ENCODE measurements at places on chromosomes 1 and 21.
A peak's percentile ranks its signal among the peaks of the same experiment; 100 is the strongest.

DNA sequence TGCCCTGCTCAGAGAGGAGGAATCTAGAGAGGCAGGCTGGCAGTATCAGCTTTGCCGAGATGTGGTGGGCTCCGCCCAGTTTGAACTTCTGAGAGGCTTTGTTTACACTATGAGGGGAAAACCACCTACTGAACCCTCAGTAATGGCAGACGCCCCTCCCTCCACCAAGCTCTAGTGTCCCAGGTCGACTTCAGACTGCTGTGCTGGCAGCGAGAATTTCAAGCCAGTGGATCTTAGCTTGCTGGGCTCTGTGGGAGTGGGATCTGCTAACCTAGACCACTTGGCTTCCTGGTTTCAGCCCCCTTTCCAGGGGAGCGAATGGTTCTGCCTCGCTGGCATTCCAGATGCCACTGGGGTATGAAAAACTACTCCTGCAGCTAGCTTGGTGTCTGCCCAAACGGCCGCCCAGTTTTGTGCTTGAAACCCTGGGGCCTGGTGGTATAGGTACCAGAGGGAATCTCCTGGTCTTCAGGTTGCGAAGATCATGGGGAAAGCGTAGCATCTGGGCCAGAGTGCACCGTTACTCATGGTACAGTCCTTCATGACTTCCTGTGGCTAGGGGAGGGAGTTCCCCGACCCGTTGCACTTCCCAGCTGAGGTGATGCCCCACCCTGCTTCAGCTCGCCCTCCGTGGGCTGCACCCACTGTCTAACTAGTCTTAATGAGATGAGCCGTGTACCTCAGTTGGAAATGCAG lies 43.6 kb downstream of the C21orf91 start:
- DNase-seq, result no peak

DNA sequence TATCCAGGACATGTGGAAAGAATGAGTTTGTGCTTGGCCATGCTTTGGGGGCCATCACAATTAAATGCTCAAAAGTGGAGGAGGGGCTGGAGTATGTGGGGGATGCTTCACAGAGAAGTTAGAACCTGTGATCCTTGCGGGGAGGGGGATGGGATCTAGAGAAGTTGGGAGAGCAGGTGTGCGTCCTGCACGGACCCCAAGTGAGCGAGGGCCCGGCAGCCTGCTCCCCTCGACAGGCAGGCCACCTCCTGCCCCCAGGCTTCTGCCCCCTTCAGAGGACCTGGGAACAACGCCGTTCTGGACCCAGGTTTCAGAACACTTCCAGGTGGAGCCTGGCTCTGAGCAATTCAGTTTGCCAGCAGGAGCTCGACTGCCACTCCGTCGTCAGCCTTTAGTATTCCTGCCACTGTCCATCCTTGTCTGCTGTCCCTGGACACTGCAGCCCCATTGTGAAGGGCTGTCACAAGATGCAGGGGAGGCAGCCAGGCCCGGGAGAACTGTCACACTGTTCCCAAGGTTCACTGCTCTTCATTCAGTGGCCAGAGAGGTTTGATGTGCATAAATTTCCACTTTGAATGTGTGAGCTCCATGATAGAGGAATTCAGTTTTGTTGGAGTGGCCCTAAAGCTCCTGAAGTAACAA lies 112.2 kb downstream of the DHRS3 start:
- no peak for DNase-seq

DNA sequence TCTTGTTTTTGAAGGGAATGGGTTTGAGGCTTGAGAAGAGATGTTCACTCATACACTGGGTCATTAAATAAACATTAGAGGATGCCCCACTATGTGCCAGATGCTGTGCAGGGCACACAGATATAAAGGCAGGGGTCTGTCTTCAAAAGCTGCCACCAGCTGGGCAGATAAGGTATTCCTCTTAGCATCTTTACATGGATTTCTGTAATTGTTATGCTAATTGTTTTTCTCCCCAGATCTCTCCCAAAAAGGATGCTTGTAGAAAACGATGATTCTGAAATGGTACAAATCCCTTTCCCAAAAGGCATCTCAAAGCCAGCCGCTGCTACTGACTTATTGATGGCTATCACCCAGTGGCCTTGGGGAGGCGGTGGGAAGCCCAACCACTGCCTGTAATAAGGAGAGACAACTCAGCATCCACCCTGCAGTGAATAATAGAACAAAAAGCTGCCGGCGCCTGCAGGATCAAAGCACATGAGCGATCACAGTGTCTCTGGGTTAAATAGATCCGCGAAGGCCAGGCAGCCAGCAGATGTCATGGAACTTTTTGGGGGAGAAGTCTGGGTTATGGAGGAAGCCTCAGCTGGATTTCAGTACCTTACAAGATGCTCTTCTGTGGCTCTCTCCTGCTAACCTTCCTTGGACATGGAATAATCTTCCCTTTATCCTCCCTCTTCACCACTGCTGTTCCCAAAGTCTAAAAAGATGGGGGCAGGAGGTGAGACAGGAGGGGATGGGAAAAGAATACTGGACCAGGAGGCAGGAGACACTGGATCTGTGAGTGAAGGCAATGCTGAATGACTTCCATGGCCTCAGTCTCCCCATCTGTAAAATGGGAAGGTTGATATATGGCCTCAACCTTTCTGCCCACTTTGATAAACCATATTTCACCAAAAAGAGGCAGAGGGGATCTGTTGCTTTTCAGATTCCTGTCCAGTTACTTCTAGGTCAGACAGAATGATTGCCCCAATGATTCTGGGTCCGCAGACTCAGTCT lies 54.8 kb upstream of the CD34 start:
- DNase-seq, result no peak

DNA sequence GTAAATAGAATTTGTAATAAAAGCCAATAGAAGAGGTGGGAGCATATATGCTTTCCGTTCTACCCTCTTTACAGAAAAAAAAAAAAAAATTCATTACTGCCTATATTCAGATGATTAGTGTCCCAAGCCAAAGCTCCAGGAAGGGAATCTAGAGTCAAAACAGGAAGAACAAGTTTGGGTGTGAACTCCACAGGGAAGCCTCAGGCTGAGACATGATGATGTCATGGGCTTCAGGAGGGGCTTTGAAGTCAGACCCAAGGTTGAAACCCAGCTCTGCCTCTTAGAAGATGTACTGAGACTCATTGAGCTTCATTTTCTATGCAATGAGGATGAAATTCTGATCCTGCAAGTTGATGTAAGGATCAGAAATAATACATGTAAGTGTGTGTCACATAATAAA lies 250.0 kb upstream of the ADGRL2 start:
- peak; percentile 7 for DNase-seq

GRCh38 chr1:46618754-46619415 lies 2.3 kb upstream of the MOB3C start:
- no peak for DNase-seq

- no peak for DNase-seq
Measured at GRCh38 chr1:212459656-212460055, 26.9 kb downstream of the NENF start.

DNA sequence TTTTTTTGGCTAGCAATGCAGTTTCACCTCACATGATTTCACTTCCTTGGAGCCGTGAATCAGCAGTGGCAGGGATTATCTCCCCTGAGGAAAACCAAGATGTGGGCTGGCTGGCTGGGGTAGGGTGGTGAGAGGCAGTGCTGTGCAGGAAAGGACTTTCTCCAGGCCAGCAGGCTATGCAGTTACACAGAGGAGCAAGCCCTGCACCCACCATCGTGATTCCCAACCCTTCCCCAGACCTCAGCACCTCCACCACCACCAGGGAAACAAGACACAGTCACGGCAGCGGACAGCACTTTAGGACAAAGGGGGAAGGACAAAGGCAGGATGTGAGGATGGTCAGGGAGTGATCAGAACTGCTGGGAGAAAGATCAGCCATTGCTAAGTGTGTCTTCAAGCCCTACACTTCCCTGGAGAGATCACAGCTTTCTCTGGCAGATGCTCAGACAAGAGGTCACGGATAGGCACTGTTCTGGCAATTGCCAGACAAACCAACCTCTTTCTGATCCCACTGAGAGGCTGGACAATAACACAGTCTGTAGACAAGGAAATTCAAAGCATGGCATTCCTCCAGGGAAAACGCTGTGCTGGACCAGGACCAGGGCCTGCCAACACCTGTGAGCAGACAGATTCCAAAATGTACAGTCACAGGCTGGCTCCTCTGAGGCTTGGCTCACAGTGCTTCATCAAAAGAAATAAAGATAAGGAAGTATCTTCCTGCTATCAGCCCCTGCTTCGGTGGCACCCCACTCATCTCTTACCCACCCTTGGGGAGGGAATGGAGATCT lies 509.4 kb downstream of the SMYD3 start:
- DNase-seq, result no peak

DNA sequence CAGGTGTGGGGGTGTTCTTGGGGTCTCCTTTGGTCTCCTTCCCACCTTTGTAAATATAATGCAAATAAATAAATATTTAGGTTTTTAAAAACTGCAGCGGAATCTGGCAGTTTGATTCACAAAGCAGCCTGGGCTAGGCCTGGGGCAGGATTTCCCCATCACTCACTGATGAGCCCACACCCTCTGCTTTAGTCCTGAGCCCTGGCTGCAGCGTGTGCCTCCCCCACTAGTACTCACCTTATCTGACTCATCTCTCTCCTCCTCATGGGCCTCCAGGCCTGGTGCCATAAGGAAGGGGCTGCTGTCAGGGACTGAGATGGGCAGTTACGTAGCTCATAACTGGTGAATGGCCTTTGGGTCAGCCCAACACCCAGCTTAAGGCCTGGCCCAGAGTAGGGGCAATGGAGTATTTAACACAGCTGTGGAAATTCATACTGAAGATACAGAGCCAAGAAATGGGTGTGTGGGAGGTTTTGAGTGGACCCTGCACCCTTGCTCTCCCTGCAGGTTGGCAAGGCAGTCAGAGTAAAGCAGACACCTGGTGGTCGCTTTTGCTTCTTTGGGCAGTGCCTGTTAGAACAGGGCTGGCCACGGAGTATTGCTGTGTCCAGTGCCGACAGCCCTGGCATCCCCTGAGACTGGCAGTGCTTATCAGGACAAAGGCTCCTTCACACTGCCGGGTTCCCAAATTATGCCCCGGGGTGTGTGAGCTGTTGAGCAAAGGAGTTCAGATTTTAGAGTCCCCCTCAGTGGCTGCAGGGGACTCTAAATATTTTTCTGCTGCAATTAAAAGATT lies 39.7 kb downstream of the AZIN2 start:
- DNase-seq, result no peak

DNA sequence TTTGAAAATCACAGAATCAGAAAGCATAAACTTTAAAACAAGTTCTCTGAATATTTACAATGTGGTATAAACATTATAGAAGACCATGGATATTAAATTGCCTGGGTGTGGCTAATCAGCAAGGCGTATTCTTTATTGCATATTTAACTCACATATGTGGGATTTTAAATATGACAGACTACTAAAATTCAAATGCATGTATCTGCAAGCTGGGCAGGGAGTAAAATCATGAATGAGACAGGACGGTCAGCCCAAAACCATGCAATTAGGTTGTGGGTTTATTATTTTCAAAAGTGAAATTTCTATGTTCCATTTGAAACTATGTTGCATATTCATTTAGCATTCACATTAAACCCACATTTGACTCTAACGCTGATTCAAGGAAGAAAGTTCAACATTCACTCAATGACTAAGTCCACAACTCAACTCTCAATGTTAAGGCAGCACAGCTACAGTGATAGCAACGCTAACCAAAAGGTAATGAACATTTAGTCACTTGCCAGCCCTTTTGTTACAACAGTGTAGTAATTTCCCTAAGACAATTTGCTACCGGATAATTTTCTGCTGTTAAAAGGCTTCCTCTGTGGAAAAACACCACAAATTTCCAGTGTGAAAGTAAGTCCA lies 6.3 kb upstream of the SYNJ1 start:
- no peak for DNase-seq

- DNase-seq, result no peak
Measured at GRCh38 chr1:78289603-78290002, 201.2 kb upstream of the PTGFR start.

DNA sequence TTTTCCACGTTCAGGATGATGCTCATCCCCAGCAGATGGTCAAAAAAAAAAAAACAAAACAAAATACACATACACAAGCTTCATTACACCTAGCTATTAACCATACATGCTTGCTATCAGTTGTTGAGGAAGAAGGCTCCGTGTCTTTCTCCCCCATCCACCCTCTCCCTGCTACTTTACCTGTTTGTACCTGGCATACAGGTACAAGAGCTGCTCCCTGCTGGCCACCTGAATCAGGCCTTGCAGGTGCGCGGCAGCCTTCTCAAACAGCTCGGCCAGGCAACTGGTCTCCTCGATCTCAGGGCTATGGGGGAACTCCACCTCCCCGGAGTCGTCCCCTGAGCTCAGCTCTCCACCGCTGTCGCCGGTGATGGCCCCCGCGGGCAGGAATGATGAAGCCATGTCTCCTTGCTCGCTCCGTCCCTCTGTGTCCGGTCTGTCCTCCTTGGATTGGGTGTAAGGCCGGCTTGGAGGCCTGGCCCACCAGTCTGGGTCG lies 464 bp downstream of the ACBD6 start:
- DNase-seq, result peak; percentile 76

GRCh38 chr1:76591963-76592362 lies 275.3 kb upstream of the ST6GALNAC5 start:
- no peak for DNase-seq

- DNase-seq, result no peak
Measured at GRCh38 chr1:54475357-54475881, 69.2 kb upstream of the SSBP3 start.

DNA sequence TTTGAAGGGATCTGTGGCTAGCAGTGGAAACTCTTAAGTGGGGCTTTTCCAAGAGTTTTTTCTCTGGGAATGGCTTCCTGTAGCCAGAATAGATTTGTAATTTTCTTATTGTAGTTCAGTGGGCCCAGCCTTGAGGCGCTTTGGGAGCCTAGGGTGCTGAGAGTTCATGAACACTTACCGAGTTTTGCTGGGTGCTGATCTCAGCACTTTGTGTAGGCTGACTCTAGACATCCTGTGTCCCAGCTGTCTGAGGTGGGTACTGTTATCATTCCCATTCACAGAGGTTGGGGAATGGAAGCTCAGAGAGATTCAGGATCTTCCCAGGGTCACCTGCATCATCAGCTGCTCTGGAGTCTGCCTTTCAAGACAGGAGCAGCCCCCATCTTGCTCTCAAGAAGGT lies 7.0 kb downstream of the PPFIA4 start:
- DNase-seq, result no peak

DNA sequence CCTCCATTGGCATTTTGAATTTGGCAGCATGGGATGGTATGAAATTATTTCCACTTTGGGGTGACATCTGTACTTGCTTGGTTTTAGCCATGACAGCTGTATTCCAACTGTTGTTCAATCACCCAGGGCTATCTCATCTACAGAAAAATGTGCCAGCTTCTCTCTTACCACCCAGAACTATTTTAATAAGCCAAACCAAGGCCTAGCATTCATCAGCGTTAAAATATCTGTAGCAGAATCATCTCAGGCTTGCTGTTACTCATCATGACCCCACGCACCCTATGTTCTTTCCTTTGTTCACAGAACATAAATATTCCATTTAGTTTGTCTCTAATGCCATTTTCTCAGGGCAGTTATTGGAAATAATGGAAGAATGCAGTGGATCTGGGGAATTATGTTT lies 49.8 kb downstream of the GIPC2 start:
- DNase-seq, result no peak

- DNase-seq, result peak; percentile 91
Measured at GRCh38 chr1:110176299-110176956, 26.1 kb downstream of the SLC6A17 start.

GRCh38 chr1:220882061-220882891 lies 3.0 kb downstream of the HLX start:
- no peak for DNase-seq

Measured in NCI-H345 (cell line).